Mesenteric fat pad (tissue), 1 donor: ENCODE measurements at places on chromosomes 7 and 10.

GRCh38 chr10:32148864-32149251 lies 92.6 kb upstream of the KIF5B start:
- DNase-seq, result no peak

DNA sequence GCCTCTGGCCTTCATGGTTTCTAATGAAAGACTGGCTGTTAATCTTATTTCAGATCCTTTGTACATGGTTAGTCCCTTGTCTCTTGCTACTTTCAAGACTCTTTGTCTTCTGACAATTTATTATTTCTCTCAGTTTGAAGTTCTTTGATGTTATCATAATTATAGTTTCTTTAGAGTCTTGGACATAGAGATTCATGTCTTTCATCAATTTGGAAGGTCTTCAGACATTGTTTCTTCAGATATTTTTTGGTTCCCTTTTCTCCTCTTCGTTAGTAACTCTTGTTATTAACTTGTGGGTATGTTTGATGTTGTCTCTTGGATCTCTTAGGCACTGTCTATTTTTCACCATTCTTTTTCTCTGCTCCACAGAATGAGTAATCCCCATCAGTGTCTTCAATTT lies 8.7 kb downstream of the ZNF37A start:
- no peak for DNase-seq

GRCh38 chr7:69451715-69452114 lies 146.6 kb upstream of the AUTS2 start:
- no peak for DNase-seq

- DNase-seq, result no peak
Measured at GRCh38 chr10:117135480-117136140, 2.5 kb downstream of the VAX1 start.

GRCh38 chr7:148790131-148790726 lies 91.5 kb downstream of the CUL1 start:
- no peak for DNase-seq

DNA sequence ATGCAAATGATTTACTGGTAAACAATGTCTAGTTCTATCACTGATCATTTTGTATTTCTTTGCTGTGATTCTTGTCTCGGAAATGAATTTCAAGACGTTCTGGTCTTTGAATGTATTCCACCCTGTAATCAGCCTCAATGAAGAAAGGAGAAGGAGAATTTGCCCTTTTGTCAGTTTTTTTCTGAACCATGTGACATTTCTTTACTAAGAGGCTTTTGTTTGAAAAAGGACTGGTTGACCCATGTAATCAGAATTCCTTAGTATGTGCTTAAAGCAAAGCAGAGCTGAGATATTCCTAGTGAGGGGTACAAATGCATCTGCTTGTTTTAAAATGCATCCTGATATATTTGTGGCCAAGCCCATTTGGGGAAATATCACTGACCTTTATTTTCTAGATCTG lies 581.6 kb downstream of the ETV1 start:
- DNase-seq, result no peak

DNA sequence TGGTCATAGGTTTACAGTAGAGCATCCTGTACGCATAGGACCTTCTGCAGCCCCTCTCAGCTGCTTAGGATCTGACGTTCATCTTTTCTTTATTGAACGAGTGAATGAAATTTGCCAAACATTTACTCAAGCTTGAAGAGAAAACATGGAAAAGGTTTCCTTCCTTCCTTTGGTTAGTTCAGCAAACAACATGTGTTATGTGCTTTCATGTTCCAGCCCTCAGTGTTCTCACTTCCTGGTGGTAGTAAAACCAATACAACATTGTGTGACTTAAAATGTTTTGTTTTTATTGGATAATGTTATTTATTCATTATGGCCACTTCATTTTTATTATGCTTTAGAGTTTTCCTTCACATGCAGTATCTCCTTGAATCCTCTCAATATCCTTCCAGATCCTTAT lies 1.4 kb upstream of the CDCA7L start:
- no peak for DNase-seq

DNA sequence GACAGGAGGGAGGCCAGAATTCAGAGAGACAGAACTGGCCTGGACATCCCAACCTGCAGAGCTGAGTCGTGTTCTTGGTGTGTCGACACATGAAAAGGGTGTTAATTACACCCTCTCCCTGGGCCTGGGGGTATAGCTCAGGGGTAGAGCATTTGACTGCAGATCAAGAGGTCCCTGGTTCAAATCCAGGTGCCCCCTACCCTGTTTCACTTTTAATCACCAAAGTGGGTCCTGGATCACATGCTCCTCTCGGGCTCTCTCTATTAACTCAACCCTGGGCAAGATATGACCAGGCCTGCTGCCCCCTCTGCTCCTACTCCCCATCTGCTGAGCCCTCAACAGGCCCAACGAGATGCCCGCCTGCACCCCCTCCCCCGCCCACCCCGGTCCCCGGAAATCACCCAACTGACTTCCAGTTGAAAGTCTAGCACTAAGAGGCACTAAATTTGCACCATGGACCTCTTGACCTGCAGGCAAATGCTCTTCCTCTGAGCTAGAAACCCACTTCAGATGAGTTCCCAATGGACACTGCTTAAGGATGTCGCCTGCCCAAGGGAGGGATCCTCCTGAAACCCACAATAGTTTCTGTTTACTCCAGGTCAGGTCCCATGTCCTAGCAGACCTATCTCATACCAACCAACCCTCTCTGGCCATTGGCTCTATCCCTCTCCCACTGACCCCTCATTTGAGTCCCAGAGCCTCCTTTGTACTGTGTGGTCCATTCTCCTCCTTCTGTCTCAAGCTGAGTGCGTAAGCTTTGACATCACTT lies 137.6 kb downstream of the ZNF467 start:
- peak; percentile 37 for DNase-seq

- DNase-seq, result no peak
Measured at GRCh38 chr7:110645060-110645459, 445.9 kb upstream of the LRRN3 start.
